HuH-7 (cell line): ENCODE measurements at places on chromosomes 12 and 14.

DNA sequence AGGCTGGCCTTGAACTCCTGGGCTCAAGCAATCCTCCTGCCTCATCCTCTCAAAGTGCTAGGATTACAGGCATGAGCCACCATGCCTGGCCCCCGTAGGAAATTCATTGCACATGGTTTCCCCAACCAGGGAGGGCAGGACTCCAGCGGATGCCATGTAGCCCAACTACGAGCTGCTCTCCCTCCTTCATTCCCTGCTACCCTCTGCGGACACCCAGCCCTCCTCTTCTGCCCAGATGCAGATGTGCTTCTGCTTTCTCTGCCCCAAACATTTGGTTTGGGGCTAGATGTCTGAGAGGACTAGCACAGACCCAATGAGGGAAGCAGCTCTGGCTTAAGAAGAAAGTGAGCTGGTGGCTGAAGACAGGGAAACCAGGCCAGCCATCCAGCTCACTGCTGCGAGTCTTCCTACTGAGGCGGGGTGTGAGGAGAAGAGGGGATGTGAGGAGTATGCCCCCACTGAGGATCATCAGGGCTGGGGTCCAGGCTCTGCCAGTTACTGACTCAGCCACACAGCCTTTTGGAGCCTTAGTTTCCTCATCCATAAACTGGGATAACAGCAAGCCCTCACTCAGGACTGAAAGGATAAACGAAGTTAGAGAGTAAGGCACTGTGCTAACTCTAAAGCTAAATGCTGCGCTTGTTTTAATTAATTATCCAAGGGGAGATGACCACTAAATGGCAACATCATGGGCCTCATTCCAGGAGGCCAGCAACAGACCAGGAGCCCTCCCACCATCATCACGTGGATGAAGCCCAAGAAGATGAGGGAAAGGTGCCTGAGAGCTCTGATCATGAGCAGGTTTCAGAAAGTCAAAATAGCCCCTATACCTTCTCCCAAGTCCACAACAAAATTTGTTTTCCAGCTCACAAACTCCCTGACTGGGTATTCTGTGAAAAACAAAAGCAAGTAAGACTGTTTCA, 10.9 kb downstream of the CTDSP2 start:
- DNase-seq = no peak

DNA sequence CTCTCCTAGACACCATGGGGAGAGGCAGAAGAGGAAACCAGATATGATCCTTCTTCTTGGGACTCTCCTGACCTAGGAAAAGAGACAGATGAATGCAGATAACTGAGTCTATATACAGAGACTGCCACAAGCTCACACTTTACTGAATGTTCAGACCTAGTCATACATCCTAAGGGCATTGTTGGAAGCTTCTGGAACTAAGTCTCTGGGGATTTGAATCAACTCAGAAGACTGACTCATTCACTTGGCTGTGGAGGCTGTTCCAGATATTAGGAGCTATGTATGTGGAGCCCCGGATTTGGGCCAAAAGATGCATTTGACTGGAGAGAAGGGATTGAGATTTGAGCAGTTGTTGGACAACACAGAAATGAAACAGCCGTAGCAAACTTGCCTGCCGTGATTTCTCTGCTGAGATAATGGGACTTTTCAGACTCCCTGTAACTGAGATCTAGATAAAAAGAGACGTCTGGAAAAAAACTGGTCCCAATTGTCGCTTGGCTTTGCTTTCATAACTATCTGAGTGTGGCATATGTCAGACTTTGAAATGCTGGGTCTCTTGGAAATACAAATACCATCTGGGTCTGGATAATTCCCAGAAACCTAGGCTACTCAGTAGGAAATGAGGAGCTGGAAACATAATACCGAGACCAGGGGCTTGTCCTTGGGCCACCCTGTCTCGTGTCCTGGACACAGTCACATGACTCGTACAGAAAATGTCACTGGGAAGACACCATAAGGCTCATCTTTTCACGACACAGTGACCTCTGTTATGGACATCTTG, 396.8 kb downstream of the NUAK1 start:
- DNase-seq = no peak

DNA sequence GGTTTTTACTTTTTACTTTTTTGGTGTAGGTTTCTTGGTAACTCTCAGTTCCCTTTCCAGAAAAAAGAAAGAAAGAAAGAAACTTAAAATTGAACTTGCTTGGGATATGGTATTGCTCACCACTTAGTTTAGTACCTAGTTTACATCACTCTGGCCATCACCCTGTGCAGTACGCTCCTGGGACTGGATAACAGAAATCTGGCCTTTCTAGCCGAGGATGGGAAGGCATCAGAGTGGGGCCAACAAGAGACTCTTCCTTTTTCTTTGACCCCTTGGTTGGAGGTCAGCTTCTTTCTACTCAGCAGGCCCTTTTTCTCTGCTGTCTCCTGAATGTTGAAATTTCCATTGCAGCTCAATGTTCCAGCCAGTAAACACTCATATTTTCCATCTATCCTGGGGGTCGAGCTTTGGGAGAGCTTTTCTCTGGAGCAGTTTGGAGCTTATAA, 156.6 kb downstream of the TGFB3 start:
- DNase-seq = no peak

GRCh38 chr12:131808744-131809371, 19.3 kb upstream of the MMP17 start:
- DNase-seq = no peak

GRCh38 chr14:77343662-77344061, 22.8 kb downstream of the GSTZ1 start:
- no peak for DNase-seq

- DNase-seq = peak; percentile 85
These were observed at the start of gene CHST11 for GRCh38 chr12:104456417-104456949. CHST11 (plus strand) TSS chr12:104456948.

- DNase-seq = no peak
These were observed 41.2 kb downstream of the SLC39A9 start for GRCh38 chr14:69439521-69440270.

GRCh38 chr12:89537389-89537788, 11.5 kb upstream of the POC1B start:
- no peak for DNase-seq

- DNase-seq = no peak
These were observed 356 bp downstream of the OR4Q2 start for GRCh38 chr14:20002319-20002718.

GRCh38 chr14:90850487-90850886, 34.3 kb upstream of the TTC7B start:
- DNase-seq = no peak

GRCh38 chr12:38785381-38785780, 120.0 kb downstream of the CPNE8 start:
- no peak for DNase-seq

- DNase-seq = no peak
These were observed 59.1 kb upstream of the MED13L start for GRCh38 chr12:116336542-116337065.

DNA sequence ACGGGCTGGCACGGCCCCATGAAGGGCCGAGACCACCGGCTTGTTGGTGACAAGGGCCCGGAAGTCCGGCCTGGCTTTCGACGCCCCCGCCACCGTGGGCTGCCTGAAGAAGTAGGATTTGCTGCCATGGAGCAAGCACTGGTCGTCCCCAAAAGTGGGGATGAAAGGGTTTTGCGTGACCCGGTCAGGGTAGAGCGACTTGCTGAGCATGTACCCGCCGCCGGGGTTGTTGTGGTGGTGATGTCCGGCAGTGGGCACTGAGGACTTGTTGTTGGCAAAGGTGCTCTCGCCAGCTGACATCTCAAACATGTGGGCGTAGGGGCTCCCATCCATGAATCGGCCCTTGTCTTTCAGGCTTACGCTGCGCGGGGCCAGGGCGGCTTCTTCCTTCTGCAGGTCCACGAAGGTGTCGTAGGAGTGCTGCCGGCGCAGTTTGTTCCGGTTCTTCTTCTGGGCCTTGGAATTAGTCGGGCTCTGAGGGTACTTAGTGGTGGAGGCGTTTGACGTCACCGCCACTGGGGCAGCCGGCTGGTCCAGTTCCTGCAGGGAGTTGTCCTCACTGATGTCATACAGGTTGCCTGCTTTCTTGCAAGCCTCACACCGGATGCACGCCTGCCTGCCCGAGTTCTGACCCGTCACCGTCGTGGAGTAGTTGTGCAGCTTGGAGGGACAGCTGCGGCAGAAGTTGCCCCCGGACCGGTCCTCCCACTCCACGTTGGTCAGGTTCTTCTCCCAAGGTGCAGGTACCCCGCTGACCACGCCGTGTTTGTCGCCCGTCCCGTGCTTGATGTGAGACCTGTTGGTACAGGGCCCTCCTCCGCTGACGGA, 366.6 kb downstream of the EMP1 start:
- no peak for DNase-seq

DNA sequence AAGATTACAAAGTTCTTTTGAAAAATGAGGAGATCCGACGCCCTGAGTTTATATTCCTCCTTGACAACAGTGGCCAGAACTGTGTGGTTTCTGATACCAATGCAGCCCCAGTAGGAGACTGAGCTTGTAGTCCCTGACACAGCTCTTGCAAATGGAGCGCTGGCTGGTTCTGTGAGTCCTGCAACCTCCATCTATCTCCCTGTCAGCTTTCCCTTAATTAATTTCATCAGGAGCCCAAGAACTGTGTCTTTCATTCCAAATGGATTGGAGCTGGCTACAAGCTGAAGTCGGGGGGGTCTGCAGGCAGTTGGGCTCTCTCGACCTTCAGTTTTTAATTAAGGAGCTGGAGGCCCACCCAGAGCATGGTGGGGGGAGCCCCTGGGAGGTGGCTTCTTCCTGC, 160.6 kb downstream of the ADGRD1 start:
- no peak for DNase-seq

DNA sequence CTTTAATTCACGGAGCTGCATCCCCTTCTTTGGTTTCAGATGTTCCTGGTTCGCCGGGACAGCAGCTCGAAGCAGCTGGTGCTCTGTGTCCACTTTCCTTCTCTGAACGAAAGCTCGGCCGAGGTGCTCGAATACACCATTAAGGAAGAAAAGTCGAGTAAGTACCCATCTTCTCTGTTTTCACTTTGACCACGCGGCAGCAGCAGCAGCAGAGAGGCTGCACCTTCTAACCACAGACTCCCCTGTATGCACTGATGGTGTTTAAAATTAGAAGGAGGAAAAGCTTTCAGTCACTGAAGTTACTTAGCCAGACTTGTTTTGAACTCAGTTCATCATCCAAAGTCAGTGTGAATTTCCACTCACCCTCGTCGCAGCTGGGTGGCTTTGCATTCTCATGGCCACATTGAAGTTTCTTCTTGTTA, 63.8 kb downstream of the RIN3 start:
- no peak for DNase-seq

GRCh38 chr12:47886510-47887240, 18.1 kb downstream of the VDR start:
- DNase-seq = no peak

GRCh38 chr12:45648070-45648469, 81.4 kb upstream of the ARID2 start:
- no peak for DNase-seq

DNA sequence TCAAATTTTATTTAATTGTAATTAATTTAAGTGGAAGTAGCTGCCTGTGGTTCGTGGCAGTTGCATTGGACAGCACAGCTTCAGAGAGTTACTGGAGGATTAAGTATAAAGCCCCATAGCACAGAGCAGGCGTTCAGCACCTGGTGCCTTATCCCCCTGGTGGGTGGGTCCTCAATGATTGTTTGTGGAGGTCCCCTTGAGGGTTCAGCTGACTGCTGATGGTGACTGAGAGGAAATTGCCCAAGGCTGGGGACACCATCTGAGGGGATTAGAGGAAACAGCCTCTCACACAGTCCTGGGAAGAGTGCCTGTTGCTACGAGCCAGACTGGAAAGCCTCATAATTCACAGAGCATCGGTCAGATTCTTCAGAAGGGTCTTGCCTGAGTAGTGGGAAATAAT, 83.4 kb upstream of the NOS1 start:
- no peak for DNase-seq

DNA sequence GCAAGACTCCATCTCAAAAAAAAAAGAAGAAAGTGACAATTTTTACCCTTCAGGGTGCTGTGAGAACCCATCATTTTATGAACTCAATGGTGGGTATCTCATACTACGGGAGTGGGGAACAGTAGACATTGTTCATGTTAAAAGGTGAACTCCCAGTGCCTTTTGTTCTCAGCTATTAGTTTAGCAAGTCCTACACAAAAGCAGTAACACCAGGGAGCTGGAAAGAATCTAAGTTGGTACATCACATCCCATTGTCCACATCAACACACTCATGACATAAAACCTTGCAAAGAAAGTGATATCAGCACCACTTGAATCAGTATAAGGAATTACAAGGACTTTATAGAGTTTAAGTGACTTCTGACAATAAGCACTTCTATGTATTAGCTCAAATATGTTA, 47.4 kb upstream of the ABCC9 start:
- DNase-seq = no peak

GRCh38 chr12:81998761-81999378, 239.7 kb upstream of the PPFIA2 start:
- DNase-seq = no peak

DNA sequence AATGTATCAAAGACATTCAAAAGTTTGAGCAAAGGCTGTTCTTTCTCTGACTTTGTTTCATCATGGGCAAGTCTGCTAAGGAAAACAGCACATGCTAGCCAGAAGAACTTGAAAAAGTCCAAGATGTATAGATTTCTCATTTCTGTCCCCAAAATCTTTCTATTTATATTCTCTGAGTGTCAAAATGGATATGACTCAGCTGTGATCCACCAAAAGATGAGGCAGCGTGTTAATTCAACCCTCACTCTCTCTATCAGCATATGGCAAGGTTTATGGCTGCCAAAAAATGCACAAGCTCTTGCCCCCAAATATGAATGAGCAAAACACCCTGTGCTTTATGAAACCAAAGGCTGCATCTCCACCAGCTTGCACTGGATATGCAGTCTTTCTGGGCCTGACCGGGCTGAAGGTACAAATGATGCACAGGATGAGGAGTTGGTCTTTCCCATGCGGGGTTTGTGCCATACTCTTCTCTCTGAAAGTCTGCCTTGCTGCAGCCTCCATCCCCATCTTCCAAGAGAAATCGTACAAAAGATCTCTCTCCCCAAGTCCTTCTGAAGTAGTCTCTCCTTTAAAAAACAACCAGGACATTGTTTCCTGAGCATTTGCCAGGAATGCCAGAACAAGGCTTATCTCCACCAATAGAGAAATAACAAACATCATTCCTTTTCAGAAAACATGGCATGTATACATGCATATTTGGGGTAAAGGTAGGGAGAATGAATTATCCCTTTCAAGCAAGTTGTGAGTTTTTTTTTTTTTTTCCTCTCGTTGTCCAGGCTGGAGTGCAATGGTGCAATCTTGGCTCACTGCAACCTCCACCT, 203.4 kb downstream of the TMX1 start:
- no peak for DNase-seq

DNA sequence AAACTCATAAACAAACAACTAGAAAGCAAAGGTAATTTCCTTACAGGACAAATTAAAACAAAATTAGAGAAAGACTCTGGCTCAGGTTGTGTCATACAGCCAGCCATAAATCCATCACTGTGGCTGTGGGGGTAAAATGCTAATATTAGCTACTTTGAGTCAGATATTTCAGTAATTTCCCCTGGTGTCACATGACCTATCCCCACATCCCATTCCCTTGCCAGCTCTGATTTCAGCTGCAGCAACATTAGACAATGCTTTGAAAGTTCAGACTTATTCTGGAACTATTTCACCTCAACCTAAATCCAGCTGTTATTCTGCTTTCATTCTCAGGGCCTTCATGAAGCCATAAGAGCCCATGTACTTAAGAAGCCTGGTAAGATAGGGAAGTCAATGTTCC, 55.3 kb downstream of the RPL10L start:
- DNase-seq = no peak
